Kidney (tissue), 22 donors: ENCODE measurements at places on chromosomes 1 and 21. TPM values are rescaled to one million over a fixed set of nuclear protein-coding genes. Genes with fewer than 3 reads are reported as not detected.

KRTAP13-2 gene
- polyA plus RNA-seq, result not detected

CLDN8 gene
- 86.8 TPM for polyA plus RNA-seq

PLA2G4A gene
- 3.4 TPM for polyA plus RNA-seq

CRP gene
- not detected for polyA plus RNA-seq

TNFAIP8L2 gene
- polyA plus RNA-seq, result 1.8 TPM

DNA sequence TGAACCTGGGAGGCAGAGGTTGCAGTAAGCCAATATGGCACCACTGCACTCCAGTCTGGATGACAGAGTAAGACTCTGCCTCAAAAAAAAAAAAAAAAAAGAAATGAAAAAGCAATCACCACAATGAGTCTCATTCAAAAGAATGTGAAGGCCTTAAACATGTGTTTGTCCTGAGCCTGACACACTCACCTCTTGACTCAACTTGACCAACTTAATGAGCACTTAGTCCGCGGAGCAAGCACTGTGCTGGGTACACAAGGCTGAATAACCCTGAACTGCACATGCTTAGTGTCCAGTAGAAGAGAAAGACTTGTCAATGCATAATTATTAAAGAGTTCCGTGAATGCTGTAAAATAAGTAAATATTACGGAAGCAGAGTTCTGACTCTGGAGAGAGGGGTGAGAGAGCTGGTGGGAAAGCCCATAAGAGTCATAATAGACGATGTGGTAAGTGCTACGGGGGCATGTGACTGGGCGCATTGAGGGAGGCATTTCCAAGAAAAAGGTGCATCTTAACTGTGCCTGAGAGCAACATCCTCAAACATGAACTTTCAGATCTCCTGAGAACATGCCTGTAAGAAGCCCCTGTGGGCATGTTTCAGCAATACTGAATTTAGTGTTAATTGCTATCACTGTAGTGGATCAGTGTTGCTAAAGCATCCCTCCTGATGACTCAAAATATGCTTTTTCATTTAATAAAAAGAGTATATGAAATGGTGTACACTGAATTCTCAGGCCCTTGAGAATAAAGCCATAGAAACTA is 27.2 kb downstream of the MCOLN2 start:
- DNase-seq, result no peak

GRCh38 chr1:87513255-87513654 is 184.6 kb downstream of the LMO4 start:
- no peak for DNase-seq

DNA sequence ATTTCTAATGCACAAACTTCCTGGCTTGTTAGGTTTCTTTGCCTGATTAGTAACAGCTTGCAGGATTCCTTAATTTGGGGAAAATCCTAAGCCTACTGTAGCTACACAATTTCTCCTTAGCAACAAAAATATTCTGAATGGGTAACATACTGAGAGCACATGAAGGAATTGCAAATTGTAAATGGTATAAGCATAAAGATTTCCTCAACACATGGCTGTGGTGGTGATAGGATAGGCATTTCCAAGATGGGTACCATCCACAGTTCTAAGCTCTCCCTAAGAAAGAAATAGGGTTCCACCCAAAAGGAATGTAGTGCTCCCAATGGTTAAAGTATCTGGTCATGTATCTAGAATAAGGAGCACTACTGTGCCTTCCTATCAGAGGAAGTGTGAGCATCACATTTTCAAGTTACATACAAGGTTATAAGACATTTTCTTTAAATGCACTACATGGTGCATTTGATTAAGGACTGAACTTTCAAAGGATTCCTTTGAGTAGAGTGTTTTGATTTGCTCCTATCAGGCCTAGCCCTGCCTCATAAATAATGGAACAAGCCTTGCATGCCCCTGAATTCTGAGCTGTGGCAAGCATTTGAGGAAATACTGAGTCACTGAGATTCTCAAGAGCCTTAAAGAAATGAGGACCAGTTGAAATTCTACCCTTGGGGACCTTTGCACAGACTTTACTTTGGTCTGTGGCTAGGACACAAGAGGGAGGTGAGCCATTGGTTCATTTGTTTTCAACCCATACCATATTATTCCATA is 286.4 kb downstream of the PTBP2 start:
- no peak for DNase-seq

GRCh38 chr1:230749150-230749549 is 2.0 kb downstream of the CAPN9 start:
- DNase-seq, result no peak

GRCh38 chr21:36478207-36478701 is 1.7 kb downstream of the CLDN14 start:
- no peak for DNase-seq

GRCh38 chr21:46062471-46063211 is 35.3 kb upstream of the COL6A2 start:
- no peak for DNase-seq

GRCh38 chr1:33712186-33712585 is 151.7 kb upstream of the HMGB4 start:
- no peak for DNase-seq

- DNase-seq, result no peak
Observed at GRCh38 chr1:53276153-53276901, 38.0 kb upstream of the MAGOH start.

DNA sequence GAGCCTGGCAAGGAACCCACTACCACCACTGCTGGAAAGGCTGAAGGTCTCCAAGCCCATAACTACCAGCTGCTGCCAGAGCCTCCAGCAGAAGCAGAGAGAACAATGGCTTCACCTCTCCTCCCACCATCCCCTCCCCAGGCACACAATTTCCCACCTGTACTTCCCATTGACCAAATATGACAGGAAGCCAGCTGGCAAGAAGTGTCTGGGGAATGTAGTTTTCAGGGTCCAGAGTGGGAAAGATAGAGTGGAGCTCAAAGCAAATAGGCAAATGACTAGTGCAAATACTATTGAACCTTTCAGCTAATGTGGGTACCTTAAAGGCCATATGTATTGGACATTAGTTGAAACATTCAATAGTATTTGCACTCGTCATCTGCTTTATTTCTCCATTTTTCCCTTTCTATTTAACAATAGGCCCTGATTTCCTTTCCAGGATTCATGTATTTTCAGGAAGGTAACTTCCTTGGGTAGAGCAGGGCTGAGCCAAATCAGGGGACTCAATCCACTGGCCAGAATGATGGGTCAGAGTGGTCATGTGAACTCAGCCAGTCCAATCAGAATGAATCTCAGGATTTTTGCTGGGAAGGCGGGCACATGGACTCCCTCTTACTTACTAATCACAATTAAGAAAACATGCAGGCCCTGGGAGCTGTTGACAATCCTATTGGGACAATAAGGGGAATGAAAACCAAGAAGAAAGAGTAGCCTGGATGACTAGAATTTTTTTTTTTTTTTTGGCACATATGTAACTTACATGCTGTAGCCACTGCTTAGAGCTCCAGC is 12.1 kb upstream of the NFYC start:
- no peak for DNase-seq

DNA sequence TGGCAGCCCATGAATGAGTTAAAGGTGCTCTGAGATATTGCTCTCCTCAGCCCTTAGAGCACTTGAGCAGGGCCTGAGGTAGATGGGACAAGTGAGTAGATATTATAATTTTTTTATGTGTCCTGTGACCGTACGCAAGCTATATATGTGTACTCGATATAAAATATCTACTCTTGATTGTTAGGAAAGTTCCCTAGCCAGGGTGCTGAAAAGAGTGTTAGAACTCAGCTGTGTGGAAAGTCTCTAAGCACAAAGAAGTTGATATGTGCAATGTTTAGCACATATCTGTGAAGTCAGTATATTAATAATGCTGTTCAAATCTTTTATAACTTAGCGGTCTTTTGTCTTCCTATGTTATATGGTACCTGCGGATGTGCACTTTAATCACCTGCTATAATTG is 114.6 kb upstream of the PLD5 start:
- no peak for DNase-seq

DNA sequence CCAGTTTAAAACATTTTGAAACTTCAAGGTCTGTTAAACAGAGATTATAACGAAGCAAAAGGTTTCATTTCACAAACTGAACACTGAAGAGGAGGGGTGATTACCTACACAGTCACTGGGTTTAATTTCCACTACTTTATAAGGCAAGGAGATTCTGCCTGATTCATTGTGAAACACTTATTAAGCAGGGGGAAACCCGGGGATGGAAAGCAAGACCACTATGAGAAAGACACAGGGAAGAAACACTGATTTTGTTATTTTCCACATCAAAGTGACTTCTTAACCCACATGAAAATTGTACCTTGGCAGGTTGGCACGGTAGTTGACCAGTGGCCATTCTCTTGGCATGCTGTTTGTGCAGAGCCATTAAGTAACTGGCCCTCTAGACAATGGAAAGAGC is 8.1 kb upstream of the F5 start:
- no peak for DNase-seq

GRCh38 chr1:19892129-19892528 is 9.9 kb downstream of the OTUD3 start:
- no peak for DNase-seq

DNA sequence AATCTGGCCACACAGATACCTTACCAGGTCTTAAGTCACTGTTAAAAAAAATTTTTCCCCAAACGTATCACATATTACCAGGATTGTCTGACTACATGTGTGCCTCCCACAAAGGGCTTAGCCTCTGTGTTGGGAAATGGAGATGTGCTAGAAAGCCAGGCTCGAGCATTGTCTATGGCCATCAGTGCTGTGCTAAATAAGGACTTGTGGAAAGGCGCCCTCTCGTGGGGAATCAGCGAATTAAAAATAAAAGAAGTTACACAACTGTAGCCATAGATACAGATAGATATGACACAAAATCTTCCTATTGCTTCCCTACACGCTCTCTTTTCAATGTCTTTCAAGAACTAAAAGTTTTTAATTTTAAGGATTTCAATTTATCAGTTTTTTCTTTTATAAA is 47.5 kb upstream of the CRNN start:
- peak; percentile 58 for DNase-seq
